Adrenal gland (tissue), 19 donors: ENCODE measurements at places on chromosomes 11 and 22. TPM values are rescaled to one million over a fixed set of nuclear protein-coding genes. Genes with fewer than 3 reads are reported as not detected.

CEP126 gene
- 5.0 TPM for total RNA-seq

RIMBP3B gene
- not detected for total RNA-seq

C11orf91 gene
- total RNA-seq = not detected

IRAG1 gene
- total RNA-seq = 21.4 TPM

EIF4ENIF1 gene
- total RNA-seq = 21.9 TPM

C22orf42 gene
- total RNA-seq = not detected

TTC36 gene
- 7.9 TPM for total RNA-seq

PDGFD gene
- total RNA-seq = 198 TPM

SLC17A6 gene
- not detected for total RNA-seq

SLN gene
- total RNA-seq = not detected
